ENCODE measurements at places on chromosomes 2 and 18. TPM values are rescaled to one million over a fixed set of nuclear protein-coding genes. Genes with fewer than 3 reads are reported as not detected.

AFF3 gene
- 51.0 TPM for total RNA-seq

DNA sequence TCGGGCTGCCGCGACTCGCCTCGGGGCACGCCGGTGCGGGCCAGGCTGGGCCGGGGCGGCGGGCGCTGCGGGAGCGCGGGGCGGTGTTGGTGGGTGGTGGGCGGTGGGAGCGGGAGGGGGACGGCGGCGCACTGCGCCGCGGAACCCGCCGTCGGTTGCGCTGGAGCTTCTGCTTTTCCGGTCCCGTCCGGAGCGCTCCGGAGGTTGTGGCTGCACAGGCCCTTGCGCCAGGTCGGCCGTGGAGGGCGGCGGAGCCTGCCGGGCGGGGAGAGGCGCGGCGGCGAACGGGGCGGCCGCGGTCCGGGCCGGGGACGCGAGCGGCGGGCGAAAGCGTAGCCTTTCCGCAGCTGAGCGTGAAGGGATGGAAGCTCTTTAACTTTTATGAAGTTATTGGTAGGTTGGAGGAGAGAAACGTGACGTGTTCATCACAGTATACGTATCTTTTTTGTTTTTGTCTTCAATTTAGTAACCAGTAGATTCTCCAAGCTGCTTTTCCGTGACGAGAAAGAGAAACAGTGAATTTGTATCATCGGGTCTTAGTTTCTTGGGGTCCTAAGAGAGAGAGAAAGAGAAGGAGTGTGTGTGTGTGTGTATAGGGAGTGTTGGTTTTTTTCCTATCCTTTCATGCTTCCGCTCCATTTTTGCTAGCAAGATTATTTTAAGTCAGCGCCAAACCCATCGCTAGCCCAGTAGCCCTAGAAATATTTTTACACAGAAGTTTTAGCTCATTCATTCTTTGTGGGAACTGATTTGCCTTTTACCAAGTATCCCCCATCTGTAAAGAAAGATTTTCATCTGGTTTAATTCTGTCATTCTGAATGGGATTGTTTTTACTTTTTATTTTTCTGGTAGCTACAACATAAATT lies 535 bp downstream of the ATG4B start:
- no peak for ATAC-seq

DNA sequence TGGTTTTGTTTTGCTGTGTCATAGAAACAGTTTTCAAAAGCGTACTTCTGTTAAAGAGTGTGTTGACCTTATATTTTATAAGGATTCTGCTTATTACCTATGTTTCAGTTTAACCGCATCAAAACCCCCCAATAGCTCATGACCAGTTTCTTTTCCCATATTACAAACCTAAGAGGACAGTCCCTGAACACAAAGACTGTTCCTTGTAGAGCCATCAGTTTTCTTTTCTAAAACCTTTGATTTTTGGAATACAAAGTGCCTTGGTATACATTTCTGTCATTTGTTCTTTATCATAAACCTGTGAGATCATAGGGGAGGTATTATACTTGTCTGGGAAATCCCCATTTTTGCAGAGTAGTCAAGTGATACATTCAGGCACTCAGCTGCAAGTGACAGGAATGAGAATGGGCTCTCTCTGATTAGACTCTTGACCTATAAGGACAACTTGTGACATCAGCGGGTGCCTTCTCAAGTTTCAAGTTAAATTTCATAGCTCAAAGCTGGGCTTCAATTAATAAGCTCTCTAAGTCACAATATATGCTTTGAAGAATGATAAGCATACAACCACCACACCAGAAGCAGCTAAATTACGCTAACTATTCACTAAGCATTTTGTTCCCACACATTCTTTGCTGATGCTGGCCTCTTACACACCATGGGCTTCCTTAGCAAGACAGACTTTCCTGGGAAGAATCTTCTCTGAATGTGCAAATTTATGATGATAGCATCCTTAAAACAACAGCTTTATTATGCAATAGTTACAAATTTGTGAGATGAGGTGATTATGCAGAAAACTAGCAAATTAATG lies 97.5 kb upstream of the CD302 start:
- no peak for ATAC-seq

DNA sequence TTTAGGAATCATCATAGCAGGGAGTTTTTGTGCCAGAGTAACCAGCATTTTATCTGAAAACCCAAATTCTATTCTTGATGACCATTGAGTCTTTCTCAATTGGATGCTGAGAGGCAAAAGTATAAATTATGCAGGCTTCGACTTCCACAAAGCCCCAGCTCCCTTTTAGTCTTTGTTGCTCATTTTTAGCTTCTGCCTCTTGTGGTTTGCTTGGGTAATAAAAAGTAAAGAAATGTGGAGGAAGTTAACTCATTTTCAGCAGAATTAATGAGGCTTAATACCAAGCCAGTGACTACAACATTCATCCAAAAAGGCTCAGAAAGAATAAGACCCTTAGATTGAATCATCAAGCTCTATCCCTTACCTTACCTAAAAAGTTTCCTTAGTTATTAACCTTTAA lies 18.6 kb downstream of the ERMN start:
- no peak for ATAC-seq

OXER1 gene
- 2.9 TPM for total RNA-seq

HSPD1 gene
- total RNA-seq: 248 TPM

DNA sequence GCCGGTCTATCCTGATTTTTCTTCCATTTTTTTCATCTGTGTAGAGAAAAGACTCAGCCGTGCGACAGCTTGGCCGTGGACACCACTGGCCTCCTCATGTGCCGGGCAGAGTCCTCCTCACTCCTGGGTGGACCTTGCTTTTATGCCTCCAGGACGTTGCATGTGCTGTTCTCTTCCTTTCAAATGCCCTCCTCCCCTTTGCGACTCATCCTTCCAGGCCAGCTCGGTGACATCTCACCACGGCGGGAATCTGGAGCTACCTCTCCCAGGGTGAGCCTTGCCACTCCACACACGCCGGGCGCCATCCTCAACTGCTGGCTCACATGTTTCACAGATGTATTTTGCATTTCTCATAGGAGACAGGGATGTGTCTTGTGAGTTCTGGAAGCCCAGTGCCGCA lies 198.5 kb upstream of the HDAC4 start:
- no peak for ATAC-seq

DNA sequence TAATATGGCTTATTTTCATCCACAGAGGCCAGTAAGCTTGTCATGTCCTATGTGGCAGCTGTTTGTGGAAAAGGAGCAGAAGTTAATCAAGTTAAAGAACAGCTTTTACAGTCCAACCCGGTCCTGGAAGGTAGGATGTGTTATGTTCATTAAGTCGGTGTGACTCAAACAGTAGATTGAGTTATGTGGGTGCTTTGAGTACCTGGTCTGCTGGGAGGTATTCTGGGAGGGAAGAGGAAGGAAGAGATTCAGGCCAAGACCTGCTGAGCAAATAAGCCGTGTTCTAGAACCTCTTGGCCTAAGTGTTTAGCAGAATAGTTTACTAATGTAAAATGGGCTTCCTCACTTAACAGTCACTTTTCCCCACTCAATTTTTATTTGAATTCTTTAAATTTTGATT lies 96.2 kb downstream of the MYO1B start:
- no peak for ATAC-seq

DNA sequence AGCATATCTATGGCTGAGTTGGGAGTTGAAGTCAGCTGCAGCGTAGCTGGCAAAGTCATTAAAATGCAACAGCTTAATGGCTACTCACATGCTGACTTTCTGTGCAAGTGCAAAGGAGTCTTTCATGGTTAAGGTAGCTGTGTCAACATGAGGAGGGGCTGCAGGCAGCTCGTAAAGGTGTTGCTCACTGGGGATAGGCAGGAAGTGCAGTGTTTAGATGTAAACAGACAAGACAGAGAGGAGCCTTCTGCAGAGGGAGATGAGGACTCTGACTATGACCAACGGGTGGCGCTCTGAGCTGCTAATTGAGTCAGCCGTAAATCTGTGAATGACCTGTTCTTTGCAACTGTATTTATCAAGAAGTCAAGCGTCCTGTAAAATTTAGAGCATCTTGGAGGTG lies 22.3 kb upstream of the CAVIN2 start:
- peak; percentile 11 for ATAC-seq
